ENCODE measurements at places on chromosomes 7 and 10.

DNA sequence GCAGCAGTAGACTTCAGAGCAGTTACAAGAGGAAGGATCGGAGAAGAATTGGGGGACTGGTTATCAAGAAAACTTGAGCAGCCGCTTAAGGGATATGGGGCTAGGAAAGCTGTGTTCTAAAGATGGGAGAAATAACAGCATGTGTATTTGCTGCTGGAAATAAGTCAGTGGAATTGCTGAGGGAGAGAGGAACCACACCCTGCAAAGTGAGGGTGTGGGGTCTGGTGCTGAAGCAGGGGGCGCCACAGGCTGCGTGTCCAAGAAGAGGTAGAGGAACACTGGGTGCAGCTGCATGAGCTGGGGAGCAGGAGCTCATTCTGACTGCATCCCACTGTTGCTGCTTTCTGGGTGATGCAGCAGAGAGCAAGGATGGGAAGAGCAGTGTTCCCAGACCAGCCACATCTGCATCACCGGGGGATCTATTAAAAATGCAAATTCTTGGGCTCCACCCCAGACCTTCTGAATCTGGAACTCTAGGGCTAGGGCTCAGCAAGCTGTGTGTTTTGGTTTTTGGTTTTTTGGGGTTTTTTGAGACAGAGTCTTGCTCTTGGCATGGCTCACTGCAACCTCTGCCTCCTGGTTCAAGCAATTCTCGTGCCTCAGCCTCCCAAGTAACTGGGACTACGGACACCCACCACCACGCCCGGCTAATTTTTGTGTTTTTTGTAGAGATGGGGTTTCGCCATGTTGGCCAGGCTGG is 97.1 kb upstream of the DNAJB6 start:
- DNase-seq: no peak

- DNase-seq: no peak
Observed at GRCh38 chr10:34046506-34047034, 712.1 kb upstream of the NRP1 start.

- DNase-seq: no peak
Observed at GRCh38 chr10:7649673-7650300, 17.0 kb downstream of the ITIH5 start.

DNA sequence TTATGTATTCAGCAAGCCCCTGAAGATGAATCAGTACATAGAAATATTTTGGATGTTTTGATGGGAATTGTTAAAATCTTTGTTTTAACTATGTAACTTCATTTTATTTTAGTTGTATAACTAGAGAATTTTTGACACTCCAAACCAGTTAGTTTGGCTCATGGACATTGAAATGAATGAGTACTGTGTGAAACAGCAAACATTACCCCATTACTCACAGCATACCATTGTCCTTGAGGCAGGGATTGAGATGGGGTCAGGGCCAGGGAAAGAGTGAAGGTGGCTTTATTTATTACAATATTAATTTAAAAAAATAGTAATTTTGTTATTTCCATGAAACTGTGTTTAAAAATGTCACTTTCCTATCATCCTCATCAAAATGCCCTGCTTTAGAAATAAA is 4.8 kb upstream of the BMPER start:
- DNase-seq: no peak

DNA sequence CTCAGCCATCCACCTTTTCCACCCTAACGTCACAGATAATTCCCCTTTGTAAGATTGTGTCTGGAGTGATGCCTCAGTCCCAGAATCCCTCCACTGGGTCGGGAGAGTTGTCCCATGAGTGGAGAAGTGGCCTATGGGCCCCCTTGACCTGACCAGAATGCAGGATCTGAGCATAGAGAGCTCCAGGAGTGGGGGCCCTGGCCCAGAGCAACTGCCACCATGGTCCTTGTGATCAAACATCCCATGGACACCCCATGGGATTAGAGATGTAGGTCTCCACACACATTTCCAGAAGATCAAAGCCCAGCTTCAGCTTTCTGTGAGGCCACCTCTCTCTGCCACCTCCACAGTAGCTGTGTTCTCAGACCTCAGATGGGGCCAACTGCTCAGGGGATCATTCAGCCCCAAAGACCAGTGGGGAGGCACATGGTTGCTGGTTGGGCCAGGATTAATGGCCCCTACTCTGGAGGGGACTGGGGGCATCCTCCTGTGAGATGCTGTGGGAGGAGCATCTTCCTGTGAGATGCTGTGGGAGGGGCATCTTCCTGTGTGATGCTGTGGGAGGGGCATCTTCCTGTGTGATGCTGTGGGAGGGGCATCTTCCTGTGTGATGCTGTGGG is 28.5 kb upstream of the DPYSL4 start:
- no peak for DNase-seq

GRCh38 chr10:104608091-104608828 is 32.8 kb upstream of the SORCS3 start:
- DNase-seq: no peak

DNA sequence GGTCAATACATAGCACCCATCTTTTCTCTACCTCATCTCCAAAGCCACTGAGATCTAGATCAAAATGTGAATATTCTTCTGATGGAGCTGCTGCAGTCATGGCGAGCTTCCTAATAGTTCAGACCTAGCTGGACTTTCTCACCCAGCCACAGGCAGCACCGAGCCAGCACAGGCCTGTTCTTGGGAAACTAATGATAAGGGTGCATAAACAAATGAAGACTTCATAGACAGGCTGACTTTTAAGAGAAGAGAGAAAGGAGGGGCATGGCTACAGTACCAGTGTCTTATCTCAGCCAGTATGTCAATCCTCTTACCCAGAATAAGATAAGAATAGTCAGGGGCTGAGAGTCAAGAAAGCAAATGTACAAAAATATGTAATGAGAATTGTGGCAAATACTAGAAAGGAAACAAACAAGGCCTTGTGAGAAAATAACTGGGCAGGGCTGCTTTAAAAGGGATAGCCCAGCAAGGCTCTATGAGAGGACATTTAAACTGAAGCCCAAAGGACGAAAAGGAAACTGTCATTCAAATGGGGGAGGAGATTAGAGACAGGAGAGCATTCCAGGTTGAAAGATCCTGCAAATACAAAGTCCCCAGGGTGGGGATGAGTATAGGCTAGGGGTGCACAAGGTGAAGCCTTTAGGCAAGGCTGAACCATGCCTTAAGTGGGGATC is 21.8 kb upstream of the CDK14 start:
- DNase-seq: peak; percentile 43

DNA sequence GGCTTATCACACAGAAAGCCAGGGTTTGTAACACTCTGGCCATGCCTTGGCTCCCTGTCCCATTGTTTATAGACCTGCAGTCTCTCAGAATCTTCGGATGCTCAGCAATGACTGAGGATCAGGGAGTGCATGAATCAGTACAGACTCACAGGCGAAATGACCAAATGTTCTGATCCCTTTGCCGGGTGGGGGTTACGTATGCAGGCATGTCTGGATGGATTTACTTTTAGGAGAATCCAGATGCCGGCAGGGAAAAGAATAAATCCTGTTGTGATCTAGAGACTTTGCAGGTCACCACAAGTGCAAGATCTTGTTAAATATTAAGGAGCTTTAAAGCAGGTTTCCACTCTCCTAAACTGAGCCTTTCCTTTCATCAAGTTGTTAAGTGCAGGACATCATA is 149.5 kb downstream of the SFMBT2 start:
- no peak for DNase-seq

DNA sequence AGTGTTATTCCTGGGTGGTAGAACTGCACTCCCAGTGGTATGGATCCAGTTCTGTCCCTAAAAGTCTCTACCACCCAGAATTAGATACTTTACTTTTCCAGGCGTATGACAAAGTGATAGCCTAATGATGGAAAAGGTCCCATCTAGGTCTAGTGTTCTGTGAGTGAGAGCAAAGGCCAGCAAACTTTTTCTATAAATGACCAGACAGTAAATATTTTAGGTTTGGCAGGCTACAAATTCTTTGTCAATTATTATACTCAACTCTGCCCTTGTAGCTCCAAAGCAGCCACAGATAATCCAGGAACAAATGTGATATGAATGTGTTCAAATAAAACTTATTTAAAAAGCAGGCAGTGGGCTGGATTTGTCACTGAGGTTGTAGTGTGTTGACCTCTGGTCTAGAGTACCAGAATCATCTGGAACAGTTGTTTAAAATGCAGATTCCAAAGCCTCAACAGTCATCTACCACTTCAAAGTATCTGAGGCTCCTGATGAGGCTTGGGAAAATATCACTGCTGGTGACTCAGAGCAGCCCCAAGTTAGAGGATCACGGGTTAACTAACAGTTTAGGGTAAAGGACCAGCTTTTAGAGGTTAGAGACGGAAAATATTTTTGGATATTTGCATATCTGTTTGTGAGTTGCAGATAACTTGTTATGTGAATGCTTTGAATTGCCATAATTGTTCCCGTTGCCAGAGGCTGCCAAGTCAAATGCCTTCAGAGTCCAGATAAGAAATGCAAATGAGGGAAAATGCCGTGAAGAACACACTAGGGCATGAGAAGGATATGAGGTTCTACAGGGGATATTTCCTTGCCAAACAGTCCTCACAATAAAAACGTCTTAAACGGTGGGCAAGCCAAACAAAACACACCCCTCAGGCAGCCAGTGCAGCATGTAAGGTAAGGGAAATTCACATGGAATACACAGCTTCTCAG is 19.4 kb downstream of the NRAP start:
- peak; percentile 32 for DNase-seq

DNA sequence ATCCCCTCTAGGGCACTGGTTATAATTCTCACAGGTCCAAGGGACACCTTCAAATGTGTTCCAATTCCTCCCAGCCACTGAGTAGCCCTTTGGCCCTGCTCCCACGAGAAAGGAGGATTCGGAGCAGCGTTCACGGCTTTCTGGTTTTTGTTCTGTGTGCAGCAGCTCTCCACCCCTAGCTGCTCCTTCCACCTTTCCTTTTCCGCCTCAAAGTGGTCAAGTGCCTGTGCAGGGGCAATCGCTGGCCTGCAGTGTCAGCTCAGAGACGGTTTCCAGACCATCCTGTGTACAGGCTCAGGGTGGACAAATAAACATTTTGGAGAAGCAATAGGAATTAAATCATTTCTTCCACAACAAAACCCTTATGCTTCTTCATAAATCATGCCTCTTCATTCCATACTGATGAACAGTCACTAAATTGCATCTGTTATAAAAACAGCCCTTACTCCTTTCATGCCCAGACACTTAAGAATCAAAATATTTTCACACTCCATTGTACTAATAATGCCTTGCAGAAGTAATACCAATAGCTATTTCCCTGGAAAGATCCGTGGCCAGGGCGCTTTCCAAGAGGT is 1.1 kb downstream of the KIAA1549 start:
- peak; percentile 19 for DNase-seq

DNA sequence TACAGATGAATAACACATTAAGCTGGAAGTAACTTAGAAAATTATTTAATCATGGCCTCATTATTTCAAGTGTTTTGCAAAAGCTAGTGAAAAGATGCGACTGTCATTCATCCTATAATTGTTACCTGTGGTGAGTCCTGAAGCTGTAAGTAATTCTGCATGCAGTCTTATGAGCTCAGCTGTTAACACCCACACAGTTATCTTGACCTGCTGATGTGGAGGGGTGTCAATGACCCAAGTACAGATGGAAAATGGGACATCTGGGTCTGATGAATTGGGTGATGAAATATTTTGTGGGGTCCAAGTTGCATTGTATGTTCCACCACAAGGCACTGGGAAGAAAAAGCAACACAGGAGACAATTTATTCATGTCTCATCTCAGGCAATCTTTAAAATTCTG is 68.9 kb downstream of the OR13A1 start:
- DNase-seq: no peak

DNA sequence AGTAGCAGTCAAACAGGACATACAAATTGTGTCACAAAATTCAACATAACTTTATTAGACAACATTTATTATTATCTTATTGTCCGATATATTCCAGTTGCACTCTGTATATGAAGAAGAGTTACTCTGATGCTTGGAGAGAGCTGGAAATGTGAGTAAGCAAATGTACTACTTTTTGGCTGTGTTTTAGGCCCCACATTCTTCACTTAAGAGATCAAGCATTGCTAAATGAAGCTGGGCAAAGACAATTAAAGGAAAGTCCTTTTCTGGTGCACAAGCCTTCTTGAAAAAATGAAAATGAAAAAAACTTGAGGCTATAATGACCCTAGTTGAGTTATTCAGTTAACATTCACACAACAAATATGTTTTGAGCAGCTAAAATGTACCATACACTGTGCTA is 26.1 kb downstream of the MYPN start:
- no peak for DNase-seq

DNA sequence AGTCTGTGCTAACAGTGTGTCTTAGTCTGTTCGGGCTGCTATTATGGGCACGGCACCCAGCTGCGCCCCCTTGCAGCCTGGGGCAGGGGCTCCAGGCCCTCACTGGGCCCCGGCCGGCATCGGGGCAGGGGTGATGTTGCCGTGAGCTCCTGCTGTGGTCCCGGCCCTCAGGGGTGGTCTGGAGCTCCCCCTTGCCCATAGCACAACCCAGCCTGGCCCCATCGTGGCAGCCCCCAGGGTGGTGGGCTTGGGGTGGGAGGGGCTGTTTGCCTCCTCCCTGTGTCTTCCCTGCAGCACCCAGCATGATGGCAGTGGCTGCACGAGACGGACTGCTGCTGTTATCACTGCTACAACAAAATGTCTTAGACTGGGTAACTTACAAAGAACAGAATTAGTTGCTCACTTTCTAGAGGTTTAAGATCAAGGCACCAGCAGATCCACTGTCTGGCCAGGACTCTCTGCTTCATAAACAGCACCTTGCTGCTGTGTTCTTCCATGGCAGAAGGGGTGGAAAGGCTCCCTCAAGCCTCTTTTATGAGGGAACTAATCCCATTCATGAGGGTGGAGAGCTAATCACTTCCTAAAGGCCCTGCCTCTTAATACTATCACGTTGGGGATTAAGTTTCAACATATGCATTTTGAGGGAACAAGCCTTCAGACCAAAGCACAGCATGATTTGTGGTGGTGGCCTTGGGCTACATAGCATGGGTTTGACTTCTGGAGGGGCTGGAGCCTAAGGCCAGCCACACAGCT is 149.5 kb downstream of the SEC23IP start:
- DNase-seq: no peak

- DNase-seq: no peak
Observed at GRCh38 chr10:70564901-70565351, 37.6 kb downstream of the PRF1 start.

DNA sequence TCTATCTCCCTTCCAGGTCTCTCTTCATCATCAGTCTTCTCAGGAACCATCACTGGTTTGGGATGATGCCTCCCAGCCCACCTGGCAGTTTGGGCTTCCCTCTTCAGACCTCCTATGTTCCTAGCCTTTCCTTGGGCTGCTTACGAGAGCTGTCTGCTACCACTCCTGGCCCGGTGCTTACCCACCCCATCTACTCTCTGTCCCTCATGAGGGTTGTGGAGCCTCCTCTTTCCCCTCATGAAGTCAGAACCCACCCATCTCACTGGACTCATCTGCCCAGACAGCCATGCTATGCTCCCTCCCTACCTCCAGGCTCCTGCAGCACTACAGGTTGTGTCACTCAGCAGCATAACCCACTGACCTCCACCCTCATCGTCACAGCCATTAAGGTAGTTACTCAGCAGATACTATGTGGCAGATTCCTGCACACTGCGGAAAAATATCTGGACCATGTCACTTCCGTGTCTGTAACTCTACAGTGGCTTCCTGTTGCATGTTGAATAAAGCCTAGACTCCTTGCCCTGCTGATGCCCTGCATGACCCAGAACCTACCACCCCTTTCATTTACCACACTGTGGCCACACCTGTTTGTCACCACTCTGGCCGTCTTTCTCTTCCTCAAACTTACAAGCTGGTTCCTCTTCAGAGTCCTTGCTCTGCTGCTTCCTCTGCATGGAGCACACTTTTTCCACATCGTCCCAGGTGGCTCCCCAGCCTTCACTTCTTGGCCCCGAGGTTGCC is 2.0 kb downstream of the DBNL start:
- DNase-seq: peak; percentile 57

GRCh38 chr7:332020-332517 is 42.1 kb downstream of the FOXL3 start:
- no peak for DNase-seq

GRCh38 chr10:22805304-22805703 is 90.9 kb upstream of the PIP4K2A start:
- no peak for DNase-seq
